ENCODE measurements at places on chromosomes 3 and 15.

DNA sequence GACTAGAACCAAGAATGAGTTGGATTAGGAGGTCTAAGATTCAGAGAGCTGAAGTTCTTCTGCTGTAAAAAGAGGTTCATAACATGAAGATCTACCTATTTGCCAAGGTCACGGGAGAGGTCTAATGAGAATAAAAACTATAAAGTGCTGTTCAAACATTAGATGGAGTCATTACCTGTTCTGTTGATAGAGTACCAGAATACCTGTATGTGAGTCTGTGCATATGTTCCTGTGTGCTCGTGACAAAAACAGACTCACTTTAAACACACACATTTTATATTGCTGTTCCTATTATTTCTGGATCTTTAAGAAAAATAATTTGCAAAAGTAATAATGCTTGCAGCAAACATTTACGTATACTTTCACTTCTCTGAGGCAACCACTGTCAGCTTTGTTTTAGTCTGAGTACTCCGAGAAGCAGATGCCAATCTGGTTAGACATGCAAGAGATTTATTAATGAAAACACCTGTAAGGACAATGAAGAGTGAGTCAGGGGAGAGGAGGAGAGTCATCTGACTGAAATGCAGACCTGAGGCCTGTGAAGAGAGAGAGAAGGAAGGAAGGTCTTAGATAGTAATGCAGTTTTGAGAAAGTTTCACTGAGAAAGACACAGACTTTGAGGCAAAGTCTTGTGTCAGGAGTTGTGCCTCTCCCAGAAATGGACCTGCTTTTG lies 221.2 kb downstream of the SQOR start:
- DNase-seq, result no peak

- no peak for DNase-seq
Measured at GRCh38 chr15:77017761-77018720, 23.1 kb downstream of the PSTPIP1 start.

- no peak for DNase-seq
Measured at GRCh38 chr15:85142312-85142711, 160.7 kb downstream of the PDE8A start.

DNA sequence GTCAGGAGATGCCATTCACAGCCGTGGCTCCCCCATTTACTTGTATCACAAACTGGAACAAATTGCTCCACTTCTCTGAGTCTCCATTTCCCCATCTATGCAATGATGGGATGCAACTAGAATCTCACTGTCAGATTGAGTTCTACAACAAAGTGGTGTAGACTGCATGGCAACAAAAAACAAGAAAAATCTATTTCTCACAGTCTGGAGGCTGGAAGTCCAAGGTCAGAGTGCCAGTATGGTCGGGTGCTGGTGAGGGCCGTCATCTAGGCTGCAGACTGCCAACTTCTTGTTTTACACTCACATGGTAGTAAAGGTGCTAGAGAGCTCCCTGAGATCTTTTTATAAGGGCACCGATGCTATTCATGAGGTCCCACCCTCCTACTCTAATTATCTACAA lies 158.4 kb upstream of the BCL6 start:
- no peak for DNase-seq

- no peak for DNase-seq
Measured at GRCh38 chr3:146892041-146892440, 286.9 kb upstream of the PLSCR5 start.

DNA sequence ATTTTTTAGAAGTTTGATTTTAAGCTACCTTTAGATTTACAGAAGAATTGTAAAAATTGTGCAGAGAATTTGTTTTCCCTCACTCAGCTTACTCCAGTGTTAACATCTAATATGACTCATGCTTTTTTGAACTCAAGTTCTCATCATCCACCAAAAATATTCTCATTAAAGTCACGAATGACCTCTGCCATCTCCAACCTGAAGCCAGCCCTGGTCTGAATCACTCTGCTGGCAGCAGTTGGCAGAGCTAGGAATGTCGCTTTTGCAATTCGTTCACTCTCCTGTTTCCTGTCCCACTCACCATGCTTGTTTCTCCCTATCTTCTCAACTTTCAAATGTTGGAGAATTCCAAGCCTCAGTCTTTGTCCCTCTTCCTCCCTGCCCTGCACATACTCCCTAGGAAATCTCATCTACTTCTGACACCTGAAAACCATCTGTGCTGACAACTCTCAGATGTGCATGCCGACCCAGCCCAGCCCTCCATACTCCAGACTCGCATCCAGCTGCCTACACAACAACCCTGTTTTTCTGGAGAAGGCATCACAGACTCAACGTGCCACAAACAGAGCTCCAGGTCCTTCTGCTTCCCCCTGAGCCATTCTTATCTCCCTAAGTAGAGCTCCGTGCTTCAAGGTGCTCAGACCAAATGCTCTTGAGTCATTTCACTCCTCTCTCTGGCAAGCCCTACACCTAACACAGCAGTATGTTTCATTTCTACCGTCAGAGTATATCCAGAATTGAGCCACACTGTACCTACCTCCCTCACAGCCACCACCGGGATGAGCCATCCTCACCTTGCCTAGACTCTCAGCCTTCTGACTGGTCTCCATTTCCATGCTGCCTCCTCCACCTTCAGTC lies 24.9 kb downstream of the PRR23E start:
- DNase-seq, result no peak

DNA sequence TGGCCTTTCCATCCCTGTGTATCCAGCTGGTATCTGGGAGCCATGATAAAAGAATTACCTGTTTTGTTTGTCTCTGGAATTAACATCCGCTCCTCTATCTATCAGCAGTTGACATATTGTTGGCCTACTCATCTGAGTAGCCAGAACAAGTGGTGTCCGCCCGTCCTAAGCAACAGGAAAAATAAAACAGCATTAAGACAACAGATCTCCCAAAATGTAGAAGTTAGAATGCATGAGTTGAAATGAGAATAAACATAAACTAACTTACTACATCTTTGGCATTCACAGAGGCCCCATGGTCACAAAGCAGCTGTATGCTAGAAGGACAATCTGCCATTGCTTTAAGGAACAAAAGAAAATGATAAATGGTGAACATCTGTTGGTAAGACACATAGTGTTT lies 75.9 kb downstream of the UACA start:
- no peak for DNase-seq

DNA sequence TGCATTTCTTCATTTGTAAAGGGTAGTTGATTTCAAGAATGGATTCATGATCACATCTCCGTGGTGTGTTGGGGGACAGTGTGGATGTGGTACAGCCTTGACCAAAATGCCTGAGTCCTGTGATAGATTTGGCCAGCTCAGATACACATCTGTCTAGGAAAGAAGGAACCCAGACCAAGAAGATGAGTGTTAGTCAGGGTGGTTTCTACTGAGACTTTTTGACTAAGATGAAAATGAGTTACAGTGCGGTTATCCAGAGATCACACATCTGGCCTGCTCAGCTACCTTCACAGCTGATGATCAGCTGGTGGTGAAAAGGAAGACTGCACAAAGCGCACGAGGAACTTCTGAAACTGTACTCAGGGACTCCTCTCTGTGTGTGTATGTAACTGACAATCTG lies 68.0 kb downstream of the FNDC3B start:
- DNase-seq, result no peak

GRCh38 chr3:177948716-177949425 lies 587.4 kb upstream of the KCNMB2 start:
- DNase-seq, result no peak

DNA sequence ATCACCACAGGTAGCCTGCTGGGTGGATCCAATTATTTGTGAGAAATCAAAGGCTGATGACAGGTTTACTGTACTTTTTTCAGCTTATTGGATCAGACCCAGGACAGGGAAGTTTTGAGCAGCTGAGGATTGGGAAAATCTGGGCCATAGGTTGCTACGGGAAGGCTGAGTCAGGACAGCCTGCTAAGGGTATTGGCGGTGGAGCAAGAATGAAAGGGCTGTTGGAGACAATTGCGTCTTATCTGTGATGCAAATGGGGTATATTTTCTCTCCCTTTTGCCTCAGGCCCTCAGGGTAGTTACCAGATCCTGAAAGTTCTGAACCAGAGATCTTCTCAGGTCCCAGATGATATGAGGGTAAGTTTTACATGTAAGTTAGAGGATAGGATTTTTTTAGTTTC lies 317.7 kb downstream of the EDEM1 start:
- DNase-seq, result no peak

DNA sequence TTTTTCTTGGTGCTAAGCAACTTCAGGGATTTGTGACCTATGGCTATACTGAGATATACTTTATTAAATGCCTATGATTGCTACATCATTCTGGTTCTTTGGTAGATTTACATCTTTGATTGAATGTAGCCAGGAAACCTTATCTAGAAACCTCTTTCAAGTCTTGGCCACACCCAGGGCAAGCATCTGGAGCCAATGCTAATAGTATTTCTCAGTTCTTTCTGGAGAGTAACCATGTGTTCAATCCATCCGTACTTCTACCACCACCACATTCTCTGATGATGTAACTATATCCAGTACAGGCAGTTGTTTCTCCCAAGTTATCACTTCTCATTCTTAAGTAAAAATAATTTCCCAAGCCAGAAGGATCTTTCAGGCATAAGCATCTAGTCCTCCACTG lies 69.0 kb downstream of the NME9 start:
- DNase-seq, result no peak

Measured in NCI-H1417 treated with DMSO at 0.1 percent for 48 hours (cell line).